Activated naive CD8-positive, alpha-beta T cell treated with anti-CD3 and anti-CD28 coated beads for 36 hours (primary cell): ENCODE measurements at places on chromosomes 3 and 15. TPM values are rescaled to one million over a fixed set of nuclear protein-coding genes. Genes with fewer than 3 reads are reported as not detected.

The DNAJC17 gene
- total RNA-seq: 41.7 TPM

The SNRK gene
- total RNA-seq: 29.3 TPM

The PPARG gene
- 0.47 TPM for total RNA-seq

The TTLL3 gene
- 23.8 TPM for total RNA-seq

The SLC28A2 gene
- not detected for total RNA-seq

The NEIL1 gene
- 5.4 TPM for total RNA-seq

The RARRES1 gene
- total RNA-seq: not detected

The NR1I2 gene
- total RNA-seq: 1.4 TPM

The SLC24A5 gene
- not detected for total RNA-seq

The MED12L gene
- 1.6 TPM for total RNA-seq

The FGF7 gene
- not detected for total RNA-seq

The PROS1 gene
- 0.43 TPM for total RNA-seq

The SENP7 gene
- total RNA-seq: 10.1 TPM

The GOLGA8G gene
- not detected for total RNA-seq

The MESP2 gene
- not detected for total RNA-seq

The FLNB gene
- total RNA-seq: 27.4 TPM

- peak; percentile 38 for DNase-seq
Observed at GRCh38 chr15:80780416-80781221, 1.4 kb downstream of the CEMIP start.

DNA sequence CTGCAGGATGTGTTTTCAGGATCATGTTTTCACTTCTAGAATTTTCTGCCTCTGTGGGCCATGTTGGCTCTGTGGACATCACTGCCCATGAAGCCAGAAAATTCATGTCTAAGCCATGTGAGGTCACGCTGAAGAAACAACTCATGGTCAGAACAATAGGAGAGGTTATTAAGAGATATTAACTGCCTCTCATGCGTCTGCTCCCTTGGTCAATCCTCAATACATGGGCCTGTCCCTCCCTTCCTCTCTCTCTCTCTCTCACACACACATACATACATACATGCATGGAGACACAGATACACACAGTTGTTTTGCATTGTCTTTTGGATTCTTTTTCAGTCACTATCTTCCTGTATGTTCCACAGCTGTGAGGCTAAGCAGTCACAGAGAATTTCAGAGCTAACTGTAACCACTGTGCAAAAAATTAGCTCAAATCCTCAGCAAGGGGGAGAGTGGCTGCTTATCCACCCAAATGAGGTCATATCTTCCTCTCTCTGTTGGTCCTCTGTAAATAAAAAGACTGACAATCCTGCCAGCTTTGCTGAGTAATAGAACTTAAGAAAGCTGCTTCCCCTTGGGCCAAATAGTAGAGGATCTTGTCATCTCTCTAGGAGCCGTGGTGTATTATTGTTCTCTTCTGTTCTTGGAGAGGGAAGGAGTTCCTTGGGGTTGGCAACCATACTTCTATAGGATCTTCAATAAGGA lies 45.6 kb downstream of the LRTM1 start:
- DNase-seq: no peak

GRCh38 chr3:52041118-52041731 lies 15.1 kb downstream of the DUSP7 start:
- DNase-seq: no peak

DNA sequence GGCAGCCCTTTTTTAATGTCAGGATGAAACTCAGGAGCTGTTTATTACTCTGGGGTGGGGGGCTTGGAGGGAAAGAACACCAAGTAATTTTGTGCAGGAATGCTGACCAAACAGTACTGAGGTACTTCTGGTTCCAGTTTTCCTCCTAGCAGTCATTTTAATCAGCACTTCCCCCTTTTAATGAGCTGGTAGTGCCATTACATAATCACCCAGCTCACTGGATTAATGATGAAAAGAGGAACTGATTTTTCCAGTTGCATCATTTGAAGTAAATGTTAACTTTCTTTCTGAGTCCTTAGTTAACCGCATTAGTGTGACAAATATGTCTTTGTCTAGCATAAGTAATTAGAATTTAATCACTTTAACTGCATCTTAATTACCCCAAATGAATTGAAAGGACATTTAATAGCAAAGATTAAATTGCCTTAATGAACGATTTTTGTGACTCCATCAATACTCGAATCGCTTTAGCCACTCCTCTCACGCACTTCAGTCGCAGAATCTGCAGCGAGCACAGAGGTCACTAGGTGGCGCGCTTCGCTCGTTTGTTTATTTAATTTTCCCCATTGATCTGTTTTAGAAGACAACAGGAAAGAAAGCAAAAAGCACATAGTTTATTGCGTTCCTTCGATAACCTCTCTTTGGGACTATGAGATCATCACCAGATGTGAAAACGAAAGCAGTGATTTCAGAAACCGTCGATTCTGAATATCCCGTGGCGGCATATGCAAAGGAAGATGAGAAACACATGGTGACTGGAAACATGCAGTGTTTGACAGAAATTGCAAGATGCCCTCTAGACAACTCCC lies 9.8 kb downstream of the ONECUT1 start:
- peak; percentile 53 for DNase-seq

GRCh38 chr15:91338766-91339165 lies 238.7 kb downstream of the SV2B start:
- DNase-seq: no peak

DNA sequence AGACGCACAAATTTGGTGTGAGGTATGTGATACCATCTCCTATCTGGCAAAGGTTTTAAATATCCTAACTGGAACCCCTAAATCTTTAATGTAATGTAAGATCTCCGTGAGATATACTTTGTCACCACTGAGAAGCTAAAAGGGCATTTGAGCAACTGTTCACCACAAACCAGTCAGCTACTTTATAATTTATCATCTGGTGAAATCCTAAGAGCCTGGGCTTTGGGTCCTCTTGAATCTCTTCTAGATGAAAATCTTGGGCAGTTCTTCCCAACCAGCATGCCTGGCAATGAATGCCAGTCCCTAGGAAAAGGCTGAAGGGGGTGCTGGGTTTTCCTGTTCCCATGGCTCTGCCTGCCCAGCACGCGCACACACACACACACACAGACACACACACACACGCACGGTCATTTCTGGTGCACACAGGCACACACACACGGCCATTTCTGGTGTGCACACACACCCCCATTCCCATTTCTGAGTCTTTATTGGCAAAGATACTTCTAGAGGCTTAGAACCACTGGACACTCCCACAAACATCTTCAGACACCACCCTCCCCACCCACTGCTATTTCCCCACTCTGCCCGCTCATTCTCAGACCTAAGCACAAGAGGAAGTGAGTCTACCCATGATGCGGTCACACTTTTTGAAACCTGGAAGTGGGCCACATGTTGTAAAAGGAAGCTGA lies 72.6 kb downstream of the MYO1E start:
- peak; percentile 74 for DNase-seq

DNA sequence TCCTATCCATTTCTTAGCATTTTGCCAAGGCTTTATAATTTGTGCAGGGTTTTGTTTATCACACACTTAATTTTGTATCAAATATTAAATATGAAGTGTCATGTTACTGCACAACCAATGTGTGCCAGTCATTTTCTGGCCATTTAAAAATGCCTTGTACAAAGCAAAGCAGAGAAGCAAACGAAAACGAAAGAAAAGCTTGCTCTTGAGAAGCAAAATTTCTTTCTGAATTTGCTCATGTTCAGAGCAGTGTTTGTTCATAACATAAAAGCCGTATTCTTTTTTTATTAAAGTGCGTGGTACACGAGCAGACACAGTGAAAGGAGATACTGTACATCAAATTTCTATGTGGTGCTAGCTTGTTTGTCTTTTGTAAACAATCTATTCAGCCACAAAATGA lies 792.6 kb downstream of the NAALADL2 start:
- no peak for DNase-seq

DNA sequence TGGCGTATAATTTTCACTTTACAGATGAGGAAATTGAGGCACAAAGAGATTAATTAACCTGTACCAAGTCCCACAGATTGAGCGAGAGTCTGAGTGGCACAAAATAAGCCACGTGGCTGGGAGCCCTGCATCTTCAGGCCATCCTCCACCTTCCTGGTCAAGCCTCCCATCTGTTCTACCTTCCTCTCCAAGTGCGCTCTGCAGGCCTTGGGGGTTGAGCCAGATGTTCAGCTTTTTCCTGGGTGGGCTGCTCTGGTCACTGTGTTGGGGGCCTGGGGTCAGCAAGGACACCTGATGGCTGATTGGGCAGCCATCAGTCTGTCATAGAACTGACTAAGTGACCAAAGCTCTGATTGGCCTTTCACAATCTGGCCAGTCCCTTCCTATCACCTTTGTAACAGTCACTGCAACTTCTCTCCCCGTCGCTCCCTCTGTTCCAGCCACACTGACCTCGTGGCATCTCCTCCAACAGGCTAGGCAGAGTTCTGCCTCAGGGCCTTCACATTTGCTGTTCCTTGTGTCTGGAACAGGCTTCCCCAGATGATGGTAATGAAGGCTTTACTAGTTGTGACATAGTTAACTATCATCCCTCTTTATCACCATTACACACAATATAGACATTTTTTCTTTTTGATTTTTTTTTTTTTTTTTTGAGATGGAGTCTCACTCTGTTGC lies 46.8 kb downstream of the SCN5A start:
- no peak for DNase-seq

DNA sequence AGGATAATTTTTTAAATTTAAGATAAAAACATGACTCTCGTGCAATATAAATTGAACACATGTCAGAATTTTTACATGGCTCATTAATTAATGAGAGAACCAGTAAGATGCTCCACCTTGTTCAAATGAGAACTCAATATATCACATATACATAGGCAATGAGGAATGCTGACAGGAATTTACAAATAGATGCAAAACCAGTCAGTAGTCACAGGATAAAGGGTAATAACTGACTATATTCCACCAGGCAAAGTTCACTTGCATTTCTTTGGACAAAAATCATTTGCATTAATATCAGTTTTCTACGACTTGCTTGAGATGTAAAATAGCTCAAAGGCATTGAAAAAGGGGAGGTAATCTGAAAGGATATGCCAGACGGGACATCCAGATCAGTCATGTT lies 139.4 kb downstream of the STAC start:
- no peak for DNase-seq

DNA sequence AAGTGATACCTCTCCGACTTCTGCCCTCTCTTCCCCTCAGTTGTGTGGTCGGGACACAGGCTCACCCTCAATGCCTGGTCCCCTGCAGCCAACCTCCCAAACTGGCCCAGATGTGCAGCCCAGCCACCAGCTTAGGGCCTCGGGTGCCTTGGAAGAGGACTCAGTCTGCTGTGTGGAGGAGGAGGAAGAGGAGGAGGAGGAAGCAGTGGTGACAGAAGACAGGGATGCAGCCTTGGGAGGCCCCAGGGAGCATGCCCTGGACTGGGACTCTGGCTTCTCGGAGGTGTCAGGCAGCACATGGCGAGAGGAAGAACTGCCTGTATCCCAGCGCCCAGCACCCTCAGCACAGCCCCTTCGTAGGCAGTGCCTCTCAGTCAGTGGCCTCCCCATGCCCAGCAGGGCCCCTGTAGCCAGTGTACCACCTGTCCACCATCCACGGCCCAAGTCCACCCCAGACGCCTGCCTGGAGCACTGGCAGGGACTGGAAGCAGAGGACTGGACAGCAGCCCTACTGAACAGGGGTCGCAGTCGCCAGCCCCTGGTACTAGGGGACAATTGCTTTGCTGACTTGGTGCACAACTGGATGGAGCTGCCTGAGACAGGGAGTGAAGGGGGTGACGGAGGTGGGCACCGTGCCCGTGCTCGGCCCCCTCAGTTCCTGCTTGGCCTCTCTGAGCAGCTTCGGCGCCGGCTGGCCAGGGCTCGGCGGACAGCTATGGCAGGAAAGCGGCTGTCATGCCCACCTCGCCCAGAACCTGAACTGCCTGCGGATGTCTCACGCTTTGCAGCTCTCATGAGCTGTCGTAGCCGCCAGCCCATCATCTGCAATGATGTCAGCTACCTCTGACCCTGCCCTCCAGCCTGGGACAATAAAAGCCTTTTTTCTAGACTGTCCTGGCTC lies 1.3 kb downstream of the INKA1 start:
- no peak for DNase-seq

DNA sequence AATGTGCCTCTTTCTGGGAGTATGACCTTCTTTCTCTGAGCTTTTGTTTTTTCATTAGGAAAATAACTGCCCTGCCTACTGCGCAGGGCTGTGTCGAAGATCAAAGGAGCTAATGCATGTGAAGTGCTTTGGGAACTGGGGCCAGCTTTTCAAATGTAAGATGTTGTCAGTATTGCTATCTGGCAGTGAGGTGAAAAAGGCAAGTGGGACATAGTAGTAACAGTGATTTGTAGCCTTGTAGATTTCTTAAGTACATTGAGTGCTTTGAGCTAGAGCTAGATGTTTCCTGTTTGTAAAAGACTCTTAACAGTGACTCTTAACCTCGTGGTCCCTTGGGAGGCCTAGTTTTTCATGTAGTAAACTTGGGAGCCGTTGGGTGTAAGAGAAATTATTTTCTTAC lies 126.5 kb downstream of the ECT2 start:
- DNase-seq: no peak

DNA sequence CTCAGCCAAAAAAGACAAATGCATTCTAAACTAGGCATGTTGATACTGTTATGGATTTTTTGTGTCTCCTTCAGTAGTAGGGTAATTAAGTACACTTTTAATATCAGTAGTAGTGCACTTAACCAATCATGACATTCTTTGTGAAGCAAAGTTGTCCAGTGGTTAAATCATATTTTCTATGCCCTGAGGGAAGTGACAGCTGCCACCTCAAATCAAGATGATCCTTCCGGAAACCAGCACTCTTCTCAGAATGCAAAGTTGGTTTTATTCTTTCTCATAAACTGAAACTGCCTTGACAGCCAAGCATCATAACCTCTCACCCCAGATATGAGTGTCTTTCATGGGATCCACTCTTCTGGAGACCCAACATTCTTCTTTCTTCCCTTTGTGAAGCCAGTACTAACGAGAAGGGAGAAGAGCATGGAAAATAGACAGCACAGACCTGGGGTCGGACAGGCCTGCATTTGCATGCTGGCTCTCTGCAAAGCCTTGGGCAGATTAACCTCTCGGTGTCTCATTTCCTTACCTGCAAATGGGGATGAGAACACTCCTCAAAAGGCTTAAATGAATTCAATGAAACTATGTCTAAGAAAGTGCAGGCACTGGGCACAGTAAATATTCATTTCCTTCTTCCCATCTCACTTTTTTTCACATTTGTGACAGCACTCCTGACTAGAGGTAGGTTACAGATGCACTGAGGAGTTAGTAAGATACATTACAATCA lies 13.2 kb downstream of the AAGAB start:
- no peak for DNase-seq

- no peak for DNase-seq
Observed at GRCh38 chr3:188174317-188175044, 20.5 kb downstream of the LPP start.

GRCh38 chr15:72161361-72162132 lies 36.0 kb downstream of the GRAMD2A start:
- DNase-seq: no peak

GRCh38 chr15:70147178-70147760 lies 49.6 kb upstream of the TLE3 start:
- DNase-seq: no peak

- DNase-seq: no peak
Observed at GRCh38 chr3:85297291-85297690, 338.5 kb downstream of the CADM2 start.

- no peak for DNase-seq
Observed at GRCh38 chr3:190458040-190458439, 8.3 kb upstream of the TMEM207 start.

- no peak for DNase-seq
Observed at GRCh38 chr3:36542186-36542585, 161.9 kb downstream of the STAC start.
